RPMI8226 (cell line): ENCODE measurements at places on chromosomes 4 and X.
A peak's percentile ranks its signal among the peaks of the same experiment; 100 is the strongest.

GRCh38 chr4:48190839-48191238 is 56.8 kb upstream of the TXK start:
- DNase-seq: no peak

DNA sequence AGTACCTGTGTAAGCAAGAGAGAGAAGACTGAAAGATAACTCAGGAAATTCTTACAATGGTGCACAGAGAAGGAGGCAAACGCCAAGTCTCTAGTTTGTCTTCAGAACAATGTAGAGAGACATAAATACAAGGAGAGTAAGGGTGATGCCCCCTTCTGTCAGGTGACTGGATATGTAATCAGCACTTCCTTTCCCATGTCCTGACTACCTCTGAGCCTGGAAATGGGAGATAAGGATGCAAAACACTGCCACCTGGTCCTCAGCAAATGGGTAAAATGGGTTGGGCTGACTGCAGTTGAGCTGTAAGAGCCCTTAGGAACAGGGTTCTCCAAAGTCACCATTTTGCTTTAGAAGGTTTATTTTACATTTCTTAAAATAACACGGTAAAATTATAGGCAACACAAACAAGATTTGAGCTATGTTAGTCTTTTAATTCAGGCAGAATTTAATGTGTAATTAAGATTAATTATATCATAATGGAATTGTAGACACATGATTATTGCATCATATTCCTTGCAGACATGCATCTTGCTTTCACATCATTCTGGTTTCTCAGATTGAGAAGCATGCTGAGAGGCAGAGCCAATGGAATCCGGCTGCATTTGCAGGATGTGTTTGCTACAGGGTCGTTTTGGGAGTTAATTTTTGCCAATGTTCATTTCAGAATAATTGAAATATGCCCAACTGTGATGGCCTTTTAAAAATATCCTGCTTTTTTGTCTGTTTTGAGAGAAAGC is 37.2 kb upstream of the ARX start:
- no peak for DNase-seq

- no peak for DNase-seq
Observed at GRCh38 chrX:130299279-130300009, 30.7 kb upstream of the ZNF280C start.

GRCh38 chr4:103306870-103307375 is 108.8 kb upstream of the CENPE start:
- DNase-seq: no peak

- DNase-seq: no peak
Observed at GRCh38 chr4:26322346-26322745, 1.5 kb downstream of the RBPJ start.

GRCh38 chr4:183256343-183256742 is 63.7 kb downstream of the CLDN22 start:
- DNase-seq: no peak

DNA sequence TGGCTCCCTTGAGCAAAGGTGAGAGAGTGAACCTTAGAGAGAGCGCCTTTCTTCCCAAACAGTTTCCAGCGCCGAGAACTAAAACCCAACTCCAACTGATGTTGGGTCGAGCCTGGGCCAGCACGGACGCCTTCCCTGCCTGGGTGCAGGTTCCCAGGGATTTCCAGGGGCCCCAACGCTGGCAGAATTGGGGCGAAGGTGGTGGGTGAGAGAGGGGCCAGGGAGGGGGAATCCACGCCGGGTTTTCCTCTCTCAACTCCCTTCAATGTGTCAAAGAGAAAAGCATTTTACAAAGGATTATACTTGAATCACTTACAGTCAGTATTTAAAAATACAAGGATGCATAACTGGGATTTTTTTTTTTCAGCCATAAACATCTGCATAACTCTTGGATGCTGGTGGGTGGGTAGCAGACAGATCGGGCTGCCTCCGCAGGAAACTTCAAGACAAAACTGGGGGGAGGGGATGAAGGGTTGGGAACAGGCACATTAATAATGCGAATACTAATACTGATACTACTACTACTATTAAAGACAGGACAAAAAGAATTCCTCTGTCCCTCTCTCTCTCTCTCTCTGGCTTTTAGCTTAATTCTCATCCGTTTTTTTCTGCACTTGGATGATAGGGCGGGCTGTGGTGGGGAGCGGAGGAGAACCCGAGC is 1.3 kb upstream of the ARX start:
- no peak for DNase-seq

- DNase-seq: no peak
Observed at GRCh38 chr4:165813606-165814005, 59.4 kb upstream of the TLL1 start.

DNA sequence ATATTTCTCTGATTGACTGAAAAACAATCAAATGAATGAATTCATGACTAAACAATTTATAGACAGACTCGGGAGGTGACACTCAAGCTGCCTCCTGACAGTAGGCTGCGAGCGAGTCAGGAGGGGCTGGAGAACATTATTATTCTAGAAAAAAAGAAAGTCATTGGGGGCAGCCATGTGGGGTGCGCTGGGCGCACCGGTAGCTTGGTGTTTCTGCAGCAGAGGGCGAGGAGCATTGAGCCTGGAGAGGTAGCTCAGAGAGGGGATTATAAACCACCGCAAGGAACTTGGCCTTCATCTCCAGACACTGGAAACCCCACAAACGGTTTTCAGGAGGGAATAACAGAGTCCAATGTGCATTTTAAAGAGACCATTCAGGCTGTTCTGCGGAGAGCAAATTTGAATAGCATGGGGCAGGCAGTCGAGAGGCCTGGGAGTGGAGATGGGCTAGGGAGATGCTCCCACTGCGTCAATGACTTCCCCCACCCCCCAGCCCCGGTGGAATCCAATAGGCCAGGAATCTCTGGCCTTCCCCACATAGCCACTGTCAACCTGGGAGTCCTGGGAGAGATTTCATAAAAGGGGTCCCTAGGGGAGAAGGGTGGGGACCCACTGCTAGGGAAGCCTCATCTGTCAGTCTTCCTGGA is 168.3 kb downstream of the BCOR start:
- no peak for DNase-seq

DNA sequence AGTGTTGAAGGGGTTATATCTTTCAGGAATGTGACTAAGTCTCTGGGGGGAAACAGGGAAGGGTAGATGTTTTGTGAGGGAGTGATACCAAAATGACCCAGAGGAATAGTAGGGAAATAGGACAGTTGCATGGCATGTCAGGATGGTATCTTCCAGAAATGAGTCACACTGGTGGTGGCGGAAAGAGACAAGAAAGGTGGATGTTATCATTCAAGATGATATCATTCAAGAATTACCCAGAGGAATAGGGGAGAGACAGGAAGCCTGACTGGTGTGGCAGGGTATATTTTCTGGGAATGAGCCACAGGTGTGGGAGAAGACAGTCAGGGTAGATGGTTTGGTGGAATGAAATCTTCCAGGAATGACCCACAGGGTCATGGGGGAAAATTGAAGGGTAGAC is 61.1 kb downstream of the MAOA start:
- DNase-seq: no peak

- DNase-seq: no peak
Observed at GRCh38 chr4:123546573-123547060, 150.0 kb downstream of the SPRY1 start.

- peak; percentile 38 for DNase-seq
Observed at GRCh38 chr4:145936997-145937901, 1.4 kb downstream of the ZNF827 start.

DNA sequence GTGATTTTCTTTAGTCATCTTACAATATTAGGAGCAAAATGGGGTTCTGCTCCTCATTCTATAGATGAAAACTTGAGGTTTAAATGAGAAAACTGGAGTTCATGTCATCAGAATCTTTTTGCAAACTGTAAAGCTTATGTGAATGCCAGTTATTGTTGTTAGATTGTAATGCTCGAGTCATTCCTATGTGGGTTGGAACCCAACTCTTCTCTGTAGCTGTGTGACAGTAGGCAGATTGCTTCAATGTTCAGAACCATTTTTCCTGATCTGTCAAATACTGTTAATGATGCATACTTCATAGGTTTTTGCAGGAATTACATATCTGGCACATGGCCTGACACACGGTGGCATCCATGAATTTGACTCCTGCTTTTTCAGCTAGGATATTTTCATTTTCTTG is 178.9 kb downstream of the RAPGEF2 start:
- DNase-seq: no peak

DNA sequence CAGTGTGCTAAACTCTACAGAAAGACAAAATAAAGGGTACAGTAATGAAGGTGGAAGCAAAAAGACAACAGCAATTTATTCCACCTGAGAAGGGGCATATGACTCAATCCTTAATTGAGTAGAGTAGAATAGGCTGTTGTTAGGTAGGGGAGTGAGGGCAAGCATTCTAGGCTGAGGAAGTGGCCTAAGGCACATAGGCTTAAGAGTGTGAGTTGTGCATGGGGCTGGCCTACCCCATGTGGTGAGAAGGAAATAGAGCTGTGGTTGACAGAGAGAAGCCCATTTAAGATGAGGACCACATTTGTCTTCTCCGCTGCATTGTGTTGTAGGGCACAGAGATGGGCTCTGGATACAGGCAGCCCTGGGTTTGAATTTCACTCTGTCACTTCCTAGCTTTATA is 3.4 kb upstream of the ZCCHC18 start:
- no peak for DNase-seq

GRCh38 chr4:83065266-83065665 is 30.3 kb downstream of the COPS4 start:
- no peak for DNase-seq

DNA sequence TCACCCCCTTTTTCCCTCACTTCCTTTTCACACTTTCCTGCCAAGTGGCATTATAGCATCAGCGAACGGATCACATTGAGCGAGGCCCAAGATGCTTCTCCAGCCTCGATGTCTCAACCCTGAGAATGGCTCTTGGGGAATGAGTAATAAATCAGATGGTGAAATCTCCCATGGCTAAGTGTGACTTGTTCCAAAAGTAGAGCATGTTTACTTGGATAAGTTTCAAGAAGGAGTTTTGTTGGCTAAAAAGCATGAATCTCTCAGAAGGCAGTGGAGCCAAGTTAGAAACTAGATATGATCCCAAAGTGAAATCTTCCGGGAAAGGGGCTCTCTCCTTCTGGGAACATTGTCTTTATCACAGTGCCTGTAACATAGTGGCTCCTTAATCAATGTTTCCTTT is 316.3 kb downstream of the CAMK2D start:
- no peak for DNase-seq

DNA sequence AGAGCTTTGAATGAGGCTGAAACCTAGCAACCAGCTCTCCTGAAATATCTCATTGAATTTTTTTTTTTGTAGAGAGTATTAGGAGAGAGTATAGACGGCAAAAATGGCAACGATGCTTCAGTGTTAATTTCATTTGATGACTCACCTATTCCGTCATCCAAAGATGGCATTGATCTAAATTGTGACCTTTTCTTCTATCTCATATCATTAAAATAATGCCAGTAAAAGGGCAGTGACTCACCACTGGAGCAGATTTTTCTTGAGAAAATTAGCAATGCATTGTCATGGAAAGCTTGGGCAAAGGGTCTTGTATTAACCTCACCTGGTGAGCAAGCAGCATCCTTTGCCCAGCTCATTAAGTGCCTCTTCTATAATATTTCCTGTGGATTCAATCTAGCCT is 19.6 kb downstream of the VMA21 start:
- DNase-seq: no peak

DNA sequence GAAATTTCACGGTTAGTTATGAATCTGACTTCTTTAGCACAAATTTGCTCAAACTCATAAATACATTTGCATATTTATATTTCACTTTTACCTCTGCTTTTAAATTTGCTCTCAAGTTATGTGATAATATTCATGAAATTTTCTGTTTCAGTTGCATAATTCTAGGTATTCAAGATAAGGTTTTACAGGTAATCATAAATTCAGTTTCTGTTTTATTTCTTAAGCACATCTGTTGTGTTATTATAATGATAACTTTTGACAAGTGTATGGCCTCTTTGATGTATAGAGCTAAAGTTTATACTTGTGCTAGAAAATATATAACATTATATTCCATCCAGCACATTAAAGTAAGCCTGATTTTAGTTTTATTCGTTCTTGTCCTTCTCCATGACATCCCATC is 308.1 kb downstream of the SLC7A11 start:
- no peak for DNase-seq

- DNase-seq: peak; percentile 92
Observed at GRCh38 chr4:1154523-1155182, 17.7 kb downstream of the SPON2 start.

DNA sequence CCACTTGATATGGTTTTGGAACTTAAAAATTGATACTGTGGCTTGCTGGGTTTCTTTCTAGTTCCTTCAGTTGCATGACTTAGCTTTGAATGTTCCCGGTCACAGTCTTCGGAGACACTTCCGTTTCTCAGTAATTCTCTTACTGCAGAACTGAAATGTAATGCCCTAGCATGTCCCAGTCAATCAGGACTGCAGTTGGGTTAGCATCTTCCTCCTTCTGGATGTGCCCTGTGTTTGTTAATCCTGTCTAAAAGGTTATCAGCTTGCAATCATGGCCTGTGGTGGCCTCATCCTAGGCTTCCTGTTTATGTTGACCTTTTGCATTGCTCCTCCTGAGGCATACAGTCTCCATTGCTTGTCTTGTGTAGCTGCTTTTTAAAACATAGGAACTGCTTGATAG is 275.9 kb downstream of the ARHGAP10 start:
- no peak for DNase-seq

DNA sequence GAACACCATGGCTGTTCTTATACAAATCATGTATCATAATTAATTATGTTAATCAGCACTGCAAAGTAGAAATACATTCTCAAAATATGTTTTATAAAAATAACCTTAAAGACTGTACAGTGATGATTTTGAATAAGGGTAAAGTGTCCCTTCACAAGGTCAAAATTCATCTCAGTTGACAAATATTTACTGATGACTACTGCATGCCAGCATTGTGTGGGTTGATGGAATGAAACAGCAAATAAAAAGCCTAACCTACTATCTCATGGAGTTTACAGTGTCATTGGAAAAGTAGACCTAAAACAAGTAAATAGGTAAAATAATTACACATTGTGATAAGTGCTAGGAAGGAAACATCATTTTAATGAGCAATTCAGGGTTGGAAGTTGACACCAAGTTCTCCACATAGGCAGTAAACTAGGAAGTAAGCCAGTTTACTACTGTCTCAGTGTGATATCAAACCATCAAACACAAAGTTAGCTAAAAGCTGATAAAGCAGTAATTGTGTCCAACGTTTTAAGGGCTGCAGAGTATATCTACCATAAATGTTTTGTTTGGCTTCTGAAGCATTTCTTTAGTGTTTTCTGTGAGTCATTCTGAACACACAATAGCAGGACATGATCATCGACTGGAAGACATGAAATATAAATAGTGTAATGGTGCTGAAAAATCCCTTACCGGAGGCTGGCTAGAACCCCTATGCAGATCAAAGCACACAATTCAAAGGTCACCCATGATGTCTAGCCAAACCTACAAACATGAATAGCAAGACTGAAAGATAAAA is 221.8 kb downstream of the DACH2 start:
- no peak for DNase-seq

GRCh38 chr4:854356-854755 is 28.4 kb upstream of the CPLX1 start:
- no peak for DNase-seq

DNA sequence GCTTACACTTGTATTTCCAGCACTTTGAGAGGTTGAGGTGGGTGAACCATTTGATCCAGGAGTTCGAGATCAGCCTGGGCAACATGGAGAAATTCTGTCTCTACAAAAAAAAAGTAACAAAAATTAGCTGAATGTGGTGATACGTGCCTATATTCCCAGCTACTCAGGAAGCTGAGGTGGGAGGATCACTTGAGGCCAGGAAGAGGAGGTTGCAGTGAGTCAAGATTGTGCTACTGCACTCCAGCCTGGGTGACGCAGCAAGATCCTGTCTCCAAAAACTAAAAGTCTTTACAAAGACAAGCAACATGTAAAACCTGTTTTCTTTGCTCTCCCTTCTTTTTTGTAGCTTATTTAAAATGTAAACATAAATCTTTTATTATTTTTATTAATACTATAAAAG is 1156.1 kb downstream of the FAT4 start:
- no peak for DNase-seq

GRCh38 chr4:150771382-150771781 is 189.4 kb downstream of the MAB21L2 start:
- no peak for DNase-seq
